RKO (cell line): ENCODE measurements at places on chromosomes 6 and 20.

DNA sequence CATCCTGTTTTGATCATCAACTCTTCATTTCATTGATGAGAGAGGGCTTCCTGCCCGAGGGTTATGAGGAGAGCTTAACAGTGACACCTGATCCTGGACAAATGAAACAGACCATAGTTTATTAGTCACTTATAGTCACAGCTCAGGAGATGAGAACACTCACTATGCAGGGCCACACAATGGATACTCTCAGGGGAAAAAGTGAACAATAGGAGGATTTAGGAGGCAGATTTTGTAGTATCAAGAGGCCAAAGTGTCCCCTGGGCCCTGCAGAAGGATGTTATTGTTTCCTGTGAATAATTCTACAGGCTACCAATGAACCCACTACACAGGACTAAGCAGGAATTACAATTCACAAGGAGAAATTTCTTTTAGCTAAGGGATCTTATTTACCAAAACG is 772.8 kb upstream of the MAN1A1 start:
- no peak for DNase-seq

- DNase-seq, result peak; percentile 63
Measured at GRCh38 chr20:40251284-40251932, 437.6 kb downstream of the MAFB start.

GRCh38 chr6:133774356-133774755 is 114.6 kb upstream of the TCF21 start:
- DNase-seq, result peak; percentile 69

GRCh38 chr6:150937132-150937906 is 71.8 kb downstream of the MTHFD1L start:
- no peak for DNase-seq

GRCh38 chr20:30922129-30922528 is 335.3 kb upstream of the DEFB115 start:
- no peak for DNase-seq
